ENCODE measurements at places on chromosomes 12 and 14.

DNA sequence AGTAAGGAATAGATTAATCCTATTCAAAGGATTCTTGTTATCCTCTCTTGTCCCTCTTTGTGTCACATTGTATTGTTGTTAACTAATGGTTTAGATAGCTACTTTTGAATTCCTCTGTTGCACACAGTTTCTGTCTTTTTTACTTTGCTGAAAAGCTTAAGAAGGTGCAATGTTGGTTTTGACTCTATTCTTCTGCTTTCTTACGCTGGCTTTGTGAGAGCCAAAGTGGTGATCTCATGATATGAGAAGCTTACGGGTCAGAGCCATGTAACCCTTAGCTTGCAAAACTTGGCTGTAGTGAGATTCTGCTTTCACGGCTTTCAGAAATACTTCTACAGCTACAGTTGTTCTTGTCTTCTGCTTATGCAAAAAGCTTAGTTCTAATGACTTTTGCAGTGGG, 239.7 kb downstream of the TRHDE start:
- DNase-seq = no peak

GRCh38 chr12:32191445-32191844, 84.8 kb downstream of the BICD1 start:
- DNase-seq = no peak

DNA sequence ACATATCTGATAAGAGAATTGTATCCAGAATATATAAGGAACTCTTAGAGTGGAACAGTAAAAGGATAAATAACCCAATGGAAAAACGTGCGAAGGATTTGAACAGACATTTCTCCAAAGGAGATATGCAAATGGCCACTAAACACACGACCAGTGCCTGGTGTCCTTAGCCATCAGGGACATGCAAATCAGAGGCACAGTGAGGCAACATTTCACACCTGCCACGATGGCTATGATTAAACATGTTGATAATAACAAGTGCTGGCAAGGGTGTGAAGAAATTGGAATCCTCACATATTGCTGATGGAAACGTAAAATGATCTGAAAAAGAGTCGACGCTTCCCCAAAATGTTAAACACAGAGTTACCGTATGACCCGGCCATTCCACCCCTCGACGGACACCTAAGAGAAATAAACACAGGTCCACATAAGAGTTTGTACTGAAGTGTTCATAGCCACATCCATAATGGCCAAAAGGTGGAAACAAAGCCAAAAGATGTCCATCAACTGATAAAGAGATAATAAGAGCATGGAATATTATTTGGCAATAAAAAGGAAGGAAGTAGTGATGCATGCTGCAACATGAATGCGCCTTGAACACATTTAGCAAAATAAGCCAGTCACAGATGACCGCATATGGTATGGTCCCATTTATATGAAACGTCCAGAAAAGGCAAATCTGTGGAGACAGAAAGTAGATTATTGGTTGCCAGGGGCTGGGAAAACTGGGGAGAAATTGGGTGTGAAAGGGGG, 6.3 kb upstream of the TMEM121 start:
- no peak for DNase-seq

DNA sequence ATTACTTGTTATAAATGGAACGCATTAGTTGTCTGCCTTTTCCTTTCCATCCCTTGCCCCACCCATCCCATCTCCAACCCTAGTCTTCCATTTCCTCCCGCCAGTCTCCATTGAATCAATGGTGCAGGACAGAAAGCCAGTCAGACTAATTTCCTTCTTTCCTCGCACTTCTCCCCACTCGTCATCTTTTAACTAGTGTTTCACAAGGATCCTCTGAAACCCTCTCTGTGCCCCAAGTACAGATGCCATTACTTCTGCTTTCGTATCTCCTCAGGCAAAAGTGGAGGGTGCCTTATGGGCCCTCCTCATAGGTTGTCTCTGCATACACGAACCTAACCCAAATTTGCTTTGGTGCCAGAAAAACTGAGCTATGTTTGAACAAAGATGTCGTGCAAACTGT, 4.2 kb downstream of the DAZAP2 start:
- DNase-seq = no peak

DNA sequence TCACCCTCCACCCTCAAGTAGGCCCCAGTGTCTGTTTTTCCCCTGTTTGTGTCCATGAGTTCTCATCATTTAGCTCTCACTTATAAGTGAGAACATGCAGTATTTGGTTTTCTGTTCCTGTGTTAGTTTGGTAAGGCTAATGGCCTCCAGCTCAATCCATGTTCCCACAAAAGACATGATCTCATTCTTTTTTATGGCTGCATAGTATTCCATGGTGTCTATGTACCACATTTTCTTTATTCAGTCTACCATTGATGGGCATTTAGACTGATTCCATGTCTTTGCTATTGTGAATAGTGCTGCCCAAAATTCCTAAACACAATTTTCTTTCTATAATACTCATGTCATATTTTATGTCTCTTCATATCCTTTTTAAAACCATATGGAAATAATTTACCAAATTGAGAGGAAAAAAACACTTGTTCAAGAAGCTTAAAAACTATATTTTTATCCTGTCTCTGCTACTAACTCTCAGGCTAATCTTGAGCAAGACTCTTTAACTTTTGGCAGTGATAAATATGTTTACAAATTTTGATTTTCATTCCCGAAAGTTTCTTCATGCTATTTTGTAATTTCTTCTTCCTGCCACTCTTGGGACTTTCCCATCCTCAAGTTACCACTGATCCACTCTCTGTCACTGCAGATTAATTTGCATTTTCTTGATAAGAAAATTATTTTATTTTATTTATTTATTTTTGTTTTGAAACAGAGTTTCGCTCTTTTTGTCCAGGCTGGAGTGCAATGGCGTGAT, 28.0 kb upstream of the OSBPL8 start:
- DNase-seq = no peak

GRCh38 chr12:59086126-59086525, 165.8 kb upstream of the LRIG3 start:
- no peak for DNase-seq

GRCh38 chr12:33486058-33486457, 46.4 kb upstream of the SYT10 start:
- no peak for DNase-seq
